ENCODE measurements at places on chromosomes 4 and X.

DNA sequence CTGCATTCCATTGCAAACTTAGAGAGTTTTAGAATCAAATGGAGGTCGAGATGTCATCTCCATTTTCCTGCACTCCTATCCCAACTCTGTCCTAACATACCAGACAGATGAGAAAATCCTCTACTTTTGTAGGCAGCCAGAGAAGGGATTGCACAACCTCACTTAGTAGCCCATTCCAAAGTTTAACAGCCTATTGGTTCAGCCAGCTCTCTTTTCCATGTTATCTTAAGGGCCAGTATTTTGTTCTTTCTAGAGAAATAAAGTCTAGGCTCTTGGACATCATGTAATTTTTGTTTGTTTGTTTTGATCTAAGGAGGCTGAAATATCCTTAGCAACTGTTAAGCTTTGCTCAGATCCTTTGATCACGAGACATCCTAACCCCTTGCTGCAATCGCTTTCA is 173.0 kb downstream of the COX18 start:
- no peak for DNase-seq

- no peak for DNase-seq
Observed at GRCh38 chr4:122666527-122667245, 45.8 kb upstream of the IL21 start.

GRCh38 chr4:143286701-143287571 is 49.7 kb upstream of the GAB1 start:
- no peak for DNase-seq

GRCh38 chr4:5322321-5322720 is 271.0 kb downstream of the STK32B start:
- DNase-seq: no peak

DNA sequence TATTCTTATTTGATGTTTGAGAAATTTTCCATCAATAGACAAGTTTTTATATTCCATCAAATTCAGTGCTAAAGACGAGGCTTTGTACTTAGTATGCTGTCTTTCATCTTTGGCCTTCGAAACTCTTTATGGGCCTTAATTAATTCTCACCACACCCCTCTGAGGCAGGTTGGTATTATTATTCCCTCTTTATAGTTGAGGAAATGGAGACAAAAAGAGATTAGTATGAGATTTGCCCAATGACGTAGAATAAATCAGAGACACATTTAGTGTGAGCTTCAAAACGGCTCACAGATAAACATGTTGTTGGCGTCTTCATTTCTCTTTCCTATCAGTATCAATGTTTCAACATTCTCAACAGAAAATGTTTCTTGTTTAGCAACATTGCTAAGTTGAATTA is 35.9 kb upstream of the PTPN13 start:
- no peak for DNase-seq

DNA sequence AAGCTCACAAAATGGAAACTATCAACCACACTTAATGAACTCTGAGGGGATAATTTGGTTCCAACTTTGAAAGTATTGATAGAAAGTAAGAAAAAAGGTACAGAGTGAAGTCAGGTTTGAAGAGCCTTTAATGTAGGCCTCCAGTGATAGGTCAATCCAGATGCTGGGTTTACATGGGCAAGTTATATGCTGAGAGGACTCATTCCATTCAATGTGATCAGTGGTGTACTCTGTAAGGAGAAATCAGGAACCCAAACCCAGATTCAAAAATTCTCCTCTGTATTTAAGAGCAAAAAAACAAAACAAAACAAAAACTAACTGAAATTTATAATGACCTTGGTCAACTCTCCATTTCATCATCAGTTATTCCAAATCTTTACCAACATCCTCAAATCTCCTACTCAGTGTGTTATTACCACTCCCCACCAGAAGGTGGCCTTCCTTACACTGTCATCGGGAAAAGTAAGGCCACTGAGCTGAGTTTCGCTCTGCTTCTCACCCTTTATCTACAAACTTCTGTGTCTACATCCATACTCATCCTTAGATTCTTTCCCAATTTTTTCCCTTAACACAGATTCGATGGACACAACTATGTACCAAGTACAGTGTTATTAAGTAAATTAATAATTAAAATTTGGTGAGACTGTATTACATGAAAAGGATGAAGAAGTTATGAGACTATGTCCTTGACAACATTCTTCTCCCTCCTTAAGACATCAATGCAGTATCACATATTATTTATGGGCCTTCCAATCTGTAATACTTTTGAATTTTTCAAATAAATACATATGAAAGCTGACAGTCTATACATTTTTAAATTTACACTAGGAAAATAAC is 88.3 kb downstream of the ZAR1 start:
- DNase-seq: peak; percentile 44

DNA sequence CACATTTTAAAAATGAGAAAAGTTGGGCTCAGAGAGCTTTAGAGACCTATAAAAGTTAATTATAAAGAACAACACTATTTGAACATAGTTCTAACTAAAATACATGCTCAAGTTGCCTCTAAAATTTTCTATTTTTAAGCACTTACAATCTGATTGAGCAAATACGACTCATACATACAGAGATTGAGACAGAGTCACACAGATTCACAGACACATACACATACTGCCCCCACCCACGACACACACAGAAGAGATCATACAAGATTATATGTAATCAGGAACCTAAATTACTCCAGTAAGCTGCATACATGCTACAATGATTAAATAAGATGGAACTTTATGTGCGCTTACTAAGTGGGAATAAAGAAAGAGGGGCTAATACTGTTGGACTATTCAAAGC is 2.7 kb upstream of the ASB5 start:
- no peak for DNase-seq

GRCh38 chrX:122863067-122863466 is 321.0 kb upstream of the GRIA3 start:
- DNase-seq: no peak

- DNase-seq: no peak
Observed at GRCh38 chr4:152646221-152646620, 33.6 kb downstream of the TMEM154 start.
